ENCODE measurements at places on chromosomes 5 and 9. TPM values are rescaled to one million over a fixed set of nuclear protein-coding genes. Genes with fewer than 3 reads are reported as not detected.

The DPH7 gene
- 17.0 TPM for polyA plus RNA-seq

DNA sequence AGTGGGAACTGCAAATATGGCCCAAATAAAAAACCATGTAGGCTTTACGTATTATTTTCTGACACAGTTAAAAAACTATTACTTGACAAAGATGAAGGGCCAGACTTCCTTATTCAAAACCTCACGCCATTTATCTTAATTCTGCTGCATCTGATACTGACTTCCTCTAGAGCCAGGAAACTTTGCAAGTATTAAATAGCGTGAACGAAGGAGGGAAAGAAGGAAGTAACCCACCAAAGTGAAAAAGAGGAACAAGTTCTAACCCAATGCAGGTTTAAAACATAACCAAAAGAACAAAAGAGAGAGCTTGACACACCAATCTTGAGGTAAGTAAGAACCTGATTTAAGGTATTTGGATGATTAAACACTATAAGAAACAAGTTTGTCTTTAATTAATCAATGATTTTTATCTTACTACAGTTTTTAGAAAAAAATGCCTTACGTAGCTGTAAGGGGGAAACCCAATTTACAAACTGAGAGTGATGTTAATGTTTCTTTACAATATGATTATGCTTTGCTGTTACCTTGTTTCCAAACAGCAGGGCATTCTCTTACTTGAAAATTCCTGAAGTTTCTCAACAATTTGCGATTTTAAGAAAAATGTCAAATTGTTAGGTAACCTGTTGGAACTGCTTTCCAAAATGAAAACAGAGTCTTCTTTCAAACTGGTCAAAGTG is at the start of gene GAPT:
GAPT (plus strand) TSS at position 220 of the 677 bp plus-strand sequence. CDS start 3,102 bp downstream, outside the sequence.
- no peaks in the 10 kb centered on the region for H3K4me1 ChIP-seq
- H3K36me3 ChIP-seq = no peaks in the 10 kb centered on the region
- H3K27me3 ChIP-seq = no peaks in the 10 kb centered on the region
- DNase-seq = no peak
- H3K4me3 ChIP-seq = no peak within 1 kb of the TSS

The PDE8B gene
- 0.18 TPM for polyA plus RNA-seq

GRCh38 chr5:113809626-113810025 is 296.1 kb downstream of the YTHDC2 start:
- H3K27me3 ChIP-seq = no peaks in the 10 kb centered on the region
- H3K27ac ChIP-seq = no peak overlapping the region
- no peak for DNase-seq
- H3K4me3 ChIP-seq = no peak overlapping the region

The TNFSF15 gene
- 0.76 TPM for polyA plus RNA-seq

DNA sequence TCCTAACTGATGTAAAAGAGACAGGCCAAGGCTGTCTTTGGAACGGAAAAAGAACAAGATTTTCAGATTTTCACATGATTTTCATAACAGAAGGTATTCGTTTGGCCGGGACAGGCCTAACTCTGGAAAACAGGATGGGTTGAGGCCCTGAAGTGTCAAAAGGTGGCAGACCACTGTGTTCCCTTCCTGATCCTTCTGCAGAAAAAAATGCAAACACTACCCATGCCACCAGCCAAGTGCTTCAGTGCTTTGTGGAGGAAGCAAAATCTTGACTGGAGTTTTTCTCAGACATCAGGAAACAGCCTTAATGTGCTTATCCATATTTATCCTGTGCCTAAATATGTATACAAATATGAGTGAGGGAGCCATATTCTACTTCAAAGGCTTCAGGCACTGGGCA is 113.5 kb upstream of the IL6ST start:
- H3K27me3 ChIP-seq = no peaks in the 10 kb centered on the region
- H3K4me3 ChIP-seq = no peak overlapping the region
- DNase-seq = no peak
